ENCODE measurements at places on chromosomes 6 and 20.

- no peak for DNase-seq
Observed at GRCh38 chr6:163179721-163180120, 234.8 kb upstream of the QKI start.

DNA sequence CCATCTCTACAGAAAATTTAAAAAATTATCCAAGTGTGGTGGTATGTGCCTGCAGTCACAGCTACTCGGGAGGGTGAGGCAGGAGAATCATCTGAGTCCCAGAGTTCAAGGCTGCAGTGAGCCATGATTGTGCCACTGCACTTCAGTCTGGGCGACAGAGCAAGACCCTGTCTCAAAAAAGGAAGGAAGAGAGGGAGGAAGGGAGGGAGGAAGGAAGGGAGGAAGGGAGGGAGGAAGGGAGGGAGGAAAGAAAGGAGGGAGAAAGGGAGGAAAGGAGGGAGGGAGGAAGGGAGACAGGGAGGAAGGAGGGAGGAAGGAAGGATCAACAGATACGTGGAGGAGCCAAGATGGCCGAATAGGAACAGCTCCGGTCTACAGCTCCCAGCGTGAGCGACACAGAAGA is 90.1 kb downstream of the ZNF217 start:
- no peak for DNase-seq

GRCh38 chr6:159062564-159062945 is 17.8 kb upstream of the TAGAP start:
- no peak for DNase-seq

- DNase-seq: no peak
Observed at GRCh38 chr6:22146931-22147701, 149.7 kb downstream of the PRL start.

DNA sequence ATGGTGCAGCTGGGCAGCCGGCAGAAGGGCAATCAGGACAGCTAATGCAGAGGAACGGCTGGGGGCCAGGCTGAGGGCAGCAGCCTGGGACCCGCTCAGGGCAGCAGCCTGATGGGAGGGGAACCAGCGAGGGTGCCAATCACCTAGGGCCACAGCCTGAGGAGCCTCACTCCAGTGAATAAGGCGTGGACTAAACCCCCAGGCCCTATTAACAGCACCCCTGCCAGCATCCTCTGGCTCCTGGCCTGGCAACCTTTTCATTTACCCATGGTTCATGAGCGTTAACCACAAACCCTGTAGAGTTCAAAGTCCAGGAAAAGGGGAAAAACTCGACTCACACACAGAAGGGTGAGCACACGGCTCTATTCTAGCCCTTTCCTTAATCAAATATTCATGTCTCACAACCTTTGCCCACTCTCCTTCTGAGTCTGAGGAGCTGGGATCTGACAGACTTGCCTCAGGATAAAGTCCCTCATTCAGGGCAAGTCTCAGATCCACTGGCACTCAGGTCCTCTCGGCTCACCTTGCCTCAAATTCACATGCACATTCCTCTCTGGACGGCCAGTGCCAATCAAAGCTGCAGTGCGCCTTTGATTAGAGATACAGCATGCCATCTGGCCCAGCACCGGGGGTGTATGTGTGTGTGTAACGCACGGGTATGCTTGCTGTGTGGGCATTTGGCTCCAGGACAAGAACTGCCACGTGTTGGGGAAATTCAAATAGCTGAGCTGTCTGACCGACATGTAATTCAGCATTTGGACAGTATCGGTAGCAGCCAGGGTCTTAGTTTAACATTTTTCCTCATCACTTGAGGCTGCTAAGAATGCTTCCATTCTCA is 86.9 kb upstream of the TRAF3IP2 start:
- no peak for DNase-seq

DNA sequence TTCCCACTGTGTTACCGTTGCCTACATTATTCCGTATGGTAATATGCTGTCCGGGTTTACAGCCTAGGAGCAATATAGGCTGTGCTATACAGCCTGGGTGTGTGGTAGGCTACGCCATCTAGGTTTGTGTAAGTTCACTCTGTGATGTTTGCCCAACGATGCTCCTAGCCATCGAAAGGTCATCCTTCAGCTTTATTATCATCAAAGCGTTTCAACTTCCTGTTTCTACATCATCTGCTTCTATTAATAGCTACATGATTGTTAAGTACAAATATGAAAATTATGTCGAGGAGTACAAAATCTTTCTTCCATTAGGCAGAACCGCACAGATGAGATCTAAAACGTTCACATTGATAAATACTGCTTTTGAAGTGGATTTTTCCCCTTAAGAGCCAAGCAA is 69.9 kb downstream of the PPP1R14C start:
- DNase-seq: no peak

GRCh38 chr6:120304223-120304622 is 954.7 kb upstream of the MAN1A1 start:
- no peak for DNase-seq

DNA sequence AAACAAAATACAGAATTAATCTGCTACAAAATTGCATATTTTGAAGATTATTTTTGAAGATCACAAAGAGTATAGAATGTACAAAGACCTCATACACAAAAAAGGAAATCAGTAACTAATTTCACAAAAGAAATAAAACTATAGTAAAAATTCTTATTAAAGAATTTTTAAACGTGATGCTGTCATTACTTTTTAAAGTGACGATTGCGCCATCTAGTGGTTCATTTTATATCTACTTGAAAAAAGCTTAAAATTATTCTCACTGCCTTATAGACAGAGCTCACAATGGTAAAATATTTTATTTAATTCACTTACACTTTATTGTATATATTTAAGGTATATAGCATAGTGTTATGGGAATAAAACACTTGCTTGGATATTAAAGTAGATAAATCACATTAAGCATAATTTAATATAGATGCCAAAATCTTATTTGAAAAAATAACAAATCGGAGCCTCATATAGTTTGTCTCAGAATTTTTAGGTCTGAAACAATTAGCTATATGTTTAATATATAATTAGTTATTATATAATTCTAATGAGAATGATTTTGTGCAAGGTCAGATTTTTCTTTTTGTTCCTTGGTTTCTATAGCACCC is 128.8 kb downstream of the PHF3 start:
- no peak for DNase-seq

All from stimulated activated CD4-positive, alpha-beta T cell treated with anti-CD3 and anti-CD28 coated beads, Interleukin-1b, Interleukin-23, amount 100 ng/mL, for 1 hour (primary cell).